ENCODE measurements at places on chromosomes 2 and 18.

GRCh38 chr2:70979180-70979488 lies 704 bp downstream of the ANKRD53 start:
- DNase-seq: no peak

- DNase-seq: no peak
Measured at GRCh38 chr2:45127891-45128290, 118.6 kb upstream of the SIX2 start.

DNA sequence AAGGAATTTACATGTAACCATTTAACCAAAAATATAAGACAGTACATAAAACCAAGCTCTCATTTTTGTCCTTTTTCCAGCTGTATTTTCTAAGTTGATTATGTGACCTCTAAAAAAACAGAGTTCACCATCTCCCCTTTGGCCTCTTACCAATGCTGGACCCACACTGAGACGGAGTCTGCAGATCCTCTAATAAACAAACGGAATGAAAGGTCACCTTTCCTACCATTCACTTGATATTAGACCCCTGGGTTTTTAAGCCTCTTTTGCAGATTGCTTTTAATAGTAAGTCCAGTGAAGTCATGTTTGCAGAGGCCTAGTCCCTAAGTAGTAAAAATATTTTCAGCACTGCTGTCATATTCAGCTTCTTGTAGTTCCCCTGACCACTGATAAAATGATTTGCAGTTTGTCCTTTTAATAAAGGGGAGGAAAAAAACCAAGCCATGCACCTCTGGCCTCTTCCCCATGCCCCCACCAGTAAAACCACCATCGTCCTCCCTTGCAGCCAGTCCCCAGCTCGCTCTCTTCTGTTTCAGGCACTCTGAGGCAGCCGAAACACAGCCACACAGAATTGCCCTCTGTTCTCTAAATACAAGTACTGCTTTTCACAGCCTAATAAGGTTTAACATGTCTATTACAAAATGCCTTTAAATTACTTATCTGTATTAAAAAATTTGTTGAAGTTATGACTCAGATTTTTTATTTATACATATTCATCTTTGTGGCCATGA lies 427.5 kb downstream of the PARD3B start:
- DNase-seq: no peak

DNA sequence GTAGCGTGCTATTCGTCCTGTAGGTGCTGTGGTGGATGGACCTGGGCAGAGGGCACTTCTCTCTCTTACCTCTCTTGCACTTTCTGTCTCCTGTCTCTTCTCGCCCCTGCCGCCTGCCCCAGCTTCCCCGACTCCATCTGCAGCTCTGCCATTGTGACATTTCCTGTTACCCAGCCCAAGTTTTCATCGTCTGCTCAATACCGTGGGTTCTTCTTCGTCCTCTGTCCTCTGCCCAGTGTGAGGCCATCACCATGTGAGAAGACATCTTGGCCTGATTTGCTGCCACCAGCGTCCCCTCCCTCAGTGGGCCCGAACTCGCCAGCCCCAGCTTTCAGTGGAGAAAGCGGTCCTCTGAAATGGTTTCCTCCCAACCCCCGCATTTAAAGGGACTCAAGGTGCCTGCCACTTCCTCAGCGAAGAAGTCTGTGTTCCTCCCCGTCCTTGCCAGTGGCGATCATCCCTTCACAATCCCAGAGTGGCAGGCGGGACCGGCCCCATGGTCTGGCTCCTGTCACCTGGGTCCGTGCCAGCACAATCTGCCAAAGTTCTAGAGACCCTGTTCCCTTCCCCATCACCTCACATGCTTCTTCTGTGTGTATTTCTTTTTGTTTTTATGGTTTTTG lies 18.0 kb downstream of the TGOLN2 start:
- no peak for DNase-seq
